ENCODE measurements at places on chromosomes 5 and 9.

GRCh38 chr9:138057726-138058125 is 180.1 kb downstream of the CACNA1B start:
- H3K27me3 ChIP-seq, result no peaks in the 10 kb centered on the region
- no peak for DNase-seq
- no peak overlapping the region for H3K27ac ChIP-seq
- H3K4me3 ChIP-seq, result no peak overlapping the region
- no peaks in the 10 kb centered on the region for H3K4me1 ChIP-seq

DNA sequence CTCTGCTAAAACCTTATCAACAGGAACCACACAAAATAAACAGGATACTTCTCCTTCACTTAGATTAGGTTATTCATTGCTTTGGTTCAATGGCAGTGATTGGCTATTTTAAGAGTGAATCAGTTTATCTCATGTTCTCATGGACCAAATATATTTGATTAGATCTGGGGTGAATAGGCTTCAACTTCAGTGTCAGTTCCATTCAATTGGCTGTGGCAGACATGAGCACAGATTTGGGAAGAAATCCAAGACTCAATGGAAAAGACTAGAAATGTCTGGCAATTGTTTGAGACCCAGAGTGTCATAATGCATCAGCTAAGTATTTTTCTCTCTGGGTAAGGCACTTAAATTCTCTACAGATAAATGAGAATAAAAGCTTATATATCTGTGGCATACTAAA is 37.1 kb downstream of the CDH18 start:
- H3K36me3 ChIP-seq, result no peaks in the 10 kb centered on the region
- no peak overlapping the region for H3K27ac ChIP-seq
- DNase-seq, result no peak

GRCh38 chr9:38333047-38333446 is 59.5 kb upstream of the ALDH1B1 start:
- no peaks in the 10 kb centered on the region for H3K36me3 ChIP-seq
- DNase-seq, result no peak
- H3K27ac ChIP-seq, result no peak overlapping the region
- H3K4me1 ChIP-seq, result no peaks in the 10 kb centered on the region

DNA sequence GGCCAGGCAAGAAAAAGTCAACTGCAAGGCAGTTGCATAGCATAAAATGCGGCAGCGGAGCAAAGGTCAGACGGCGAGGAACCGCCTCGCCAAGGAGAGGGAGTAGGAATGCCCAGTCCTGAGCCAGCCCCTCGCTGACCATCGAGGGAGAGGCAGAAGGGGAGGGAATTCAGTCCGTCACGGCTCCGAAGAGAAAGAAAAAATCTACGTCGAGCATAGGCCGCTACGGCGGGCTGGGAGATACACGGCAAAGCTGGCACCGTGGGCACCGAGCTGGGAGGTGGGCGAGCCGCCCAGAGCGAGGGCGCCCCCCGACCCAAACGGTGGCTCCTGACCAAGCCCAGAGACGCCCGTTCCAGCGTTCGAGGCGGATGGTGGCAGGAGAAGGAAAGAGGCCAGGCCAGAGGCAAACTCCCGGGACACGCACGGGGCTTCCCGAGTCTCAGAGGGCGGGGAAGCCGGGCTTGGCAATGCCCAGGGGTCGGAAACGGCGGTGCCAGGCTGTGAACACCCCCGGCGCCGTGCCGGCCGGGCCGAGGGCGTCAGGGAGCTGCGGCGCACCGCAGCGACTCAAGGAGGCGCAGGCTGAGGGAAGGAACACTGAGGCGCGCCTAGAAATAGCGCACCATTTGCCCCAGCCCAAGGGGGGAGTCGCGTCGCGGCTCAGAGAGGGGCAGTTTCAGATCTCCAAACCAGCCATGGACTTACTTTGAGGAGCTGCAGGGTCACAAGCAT is 518 bp downstream of the SPRY4 start:
- peaks cover 23% of the 10 kb centered on the region for H3K27me3 ChIP-seq
- no peaks in the 10 kb centered on the region for H3K36me3 ChIP-seq
- H3K4me1 ChIP-seq, result peaks cover 25% of the 10 kb centered on the region
- DNase-seq, result no peak

DNA sequence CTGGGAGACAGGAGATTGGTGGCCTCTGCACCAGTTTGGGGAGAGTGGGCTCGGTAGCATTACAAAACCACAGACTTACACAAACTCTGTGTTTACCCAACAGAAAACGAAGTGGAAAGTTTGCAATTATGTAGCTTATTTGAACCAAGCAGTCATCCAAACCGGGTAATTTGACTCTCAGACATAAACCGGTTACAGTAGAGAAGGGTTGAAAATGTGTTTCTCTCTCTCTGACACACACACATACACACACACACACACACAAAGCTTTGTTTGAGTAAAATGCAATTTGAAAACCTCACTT is 97.1 kb upstream of the ZNF608 start:
- no peaks in the 10 kb centered on the region for H3K36me3 ChIP-seq
- no peaks in the 10 kb centered on the region for H3K4me1 ChIP-seq
- H3K4me3 ChIP-seq, result no peak overlapping the region
- H3K27ac ChIP-seq, result no peak overlapping the region
- no peaks in the 10 kb centered on the region for H3K27me3 ChIP-seq

- no peak overlapping the region for H3K4me3 ChIP-seq
- no peaks in the 10 kb centered on the region for H3K27me3 ChIP-seq
- H3K4me1 ChIP-seq, result no peaks in the 10 kb centered on the region
- no peak overlapping the region for H3K27ac ChIP-seq
- no peak for DNase-seq
These were observed 37.6 kb upstream of the STX17 start for GRCh38 chr9:99868845-99869244.
